ENCODE measurements at places on chromosomes 6 and 20. TPM values are rescaled to one million over a fixed set of nuclear protein-coding genes. Genes with fewer than 3 reads are reported as not detected.

DNA sequence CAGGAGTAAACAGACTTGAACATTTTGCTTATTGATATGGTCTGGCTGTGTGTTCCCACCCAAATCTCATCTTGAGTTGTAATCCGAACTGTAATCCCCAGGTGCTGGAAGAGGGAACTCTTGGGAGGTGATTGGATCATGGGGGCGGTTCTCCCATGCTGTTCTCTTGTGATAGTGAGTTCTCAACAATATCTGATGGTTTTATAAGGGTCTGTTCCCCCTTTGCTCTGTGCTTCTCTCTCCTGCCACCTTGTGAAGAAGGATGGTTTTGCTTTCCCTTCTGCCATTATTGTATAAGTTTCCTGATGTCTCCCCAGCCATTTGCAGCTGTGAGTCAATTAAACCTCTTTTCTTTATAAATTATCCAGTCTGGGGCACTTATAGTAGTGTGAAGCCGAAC lies 40.0 kb downstream of the MYLIP start:
- peak overlapping the region; percentile 6 for H3K27ac ChIP-seq
- H3K4me3 ChIP-seq, result no peak overlapping the region
- peak; percentile 17 for DNase-seq
- peaks cover 8% of the 10 kb centered on the region for H3K27me3 ChIP-seq

MEI4 gene
- total RNA-seq, result not detected

GRCh38 chr6:39927159-39927558 lies 7.1 kb downstream of the MOCS1 start:
- H3K27me3 ChIP-seq, result no peaks in the 10 kb centered on the region
- H3K4me1 ChIP-seq, result peaks cover 8% of the 10 kb centered on the region
- H3K36me3 ChIP-seq, result no peaks in the 10 kb centered on the region
- H3K27ac ChIP-seq, result no peak overlapping the region
- DNase-seq, result no peak

THBD gene
- total RNA-seq, result not detected

DNA sequence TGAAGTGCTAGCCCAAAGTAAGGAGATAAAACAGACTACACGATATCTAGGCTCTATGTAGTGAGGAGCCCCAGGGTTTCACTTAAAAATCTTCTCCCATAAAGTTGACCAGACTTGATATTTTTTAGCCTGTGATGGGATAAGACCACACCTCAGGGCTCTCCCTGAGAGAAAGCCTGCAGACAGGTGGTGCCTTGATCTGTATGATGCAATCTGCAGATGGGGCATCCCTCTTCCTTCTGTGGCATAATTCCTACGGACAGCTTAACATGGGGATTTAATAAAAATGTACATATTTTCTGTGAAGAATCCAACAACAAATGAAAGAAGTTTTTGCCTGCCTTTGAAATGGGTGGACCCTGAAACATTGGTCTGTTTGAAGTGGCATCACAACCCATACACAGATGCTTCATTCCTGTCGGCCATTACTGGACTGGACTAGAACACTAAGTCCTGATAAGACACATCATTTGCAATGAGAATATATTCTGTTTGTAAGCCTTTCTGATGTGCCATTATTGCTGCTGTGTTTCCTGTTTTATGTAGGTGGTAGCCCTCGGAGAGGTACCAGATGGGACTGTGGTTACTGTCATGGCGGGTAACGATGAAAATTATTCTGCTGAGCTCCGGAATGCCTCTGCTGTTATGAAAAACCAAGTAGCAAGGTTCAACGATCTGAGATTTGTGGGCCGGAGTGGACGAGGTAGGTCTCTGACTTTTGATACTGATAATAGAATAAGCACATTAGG lies 53.8 kb upstream of the SUPT3H start:
- H3K27ac ChIP-seq, result peak overlapping the region; percentile 80
- H3K4me1 ChIP-seq, result peaks cover 70% of the 10 kb centered on the region
- peak overlapping the region; percentile 68 for H3K4me3 ChIP-seq
- H3K27me3 ChIP-seq, result no peaks in the 10 kb centered on the region
- H3K36me3 ChIP-seq, result peaks cover 23% of the 10 kb centered on the region

- peaks cover 8% of the 10 kb centered on the region for H3K4me1 ChIP-seq
- H3K27me3 ChIP-seq, result peaks cover 3% of the 10 kb centered on the region
- H3K27ac ChIP-seq, result no peak overlapping the region
Observed at GRCh38 chr6:37812841-37813240, 6.7 kb upstream of the ZFAND3 start.

FARS2 gene
- 15.7 TPM for total RNA-seq

GRCh38 chr20:8438748-8439147 lies 306.7 kb downstream of the PLCB1 start:
- no peak overlapping the region for H3K4me3 ChIP-seq
- no peak overlapping the region for H3K27ac ChIP-seq
- H3K36me3 ChIP-seq, result no peaks in the 10 kb centered on the region
- no peaks in the 10 kb centered on the region for H3K27me3 ChIP-seq
- no peak for DNase-seq
- no peaks in the 10 kb centered on the region for H3K4me1 ChIP-seq

HS3ST5 gene
- total RNA-seq, result not detected

DNA sequence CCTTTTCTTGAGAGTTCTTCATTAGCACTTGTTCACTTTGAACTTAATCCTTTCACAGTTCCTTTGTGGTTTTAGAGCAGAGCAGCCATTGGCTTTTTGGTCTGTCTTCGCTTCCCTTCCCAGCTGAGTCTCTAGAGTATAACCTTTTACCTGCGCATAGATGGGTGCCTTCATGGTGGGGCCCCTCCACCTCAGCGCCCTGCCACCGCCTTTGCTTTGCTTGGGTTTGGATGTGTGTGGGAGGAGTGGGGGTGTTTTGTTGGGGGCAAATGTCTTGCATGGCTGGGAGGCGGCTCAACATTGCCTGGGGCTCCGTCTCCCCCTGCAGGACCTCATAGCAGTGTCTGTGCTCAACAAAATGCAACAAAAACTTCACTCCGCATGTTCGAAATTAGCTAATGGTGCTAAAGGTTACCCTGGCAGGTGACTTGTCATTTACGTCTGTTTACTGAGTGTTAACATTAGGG lies 11.9 kb downstream of the PYGB start:
- H3K36me3 ChIP-seq, result peaks cover 39% of the 10 kb centered on the region
- H3K4me3 ChIP-seq, result peak overlapping the region; percentile 46
- peak; percentile 81 for DNase-seq
- H3K27ac ChIP-seq, result peak overlapping the region; percentile 89
- H3K4me1 ChIP-seq, result peaks cover 54% of the 10 kb centered on the region
- H3K27me3 ChIP-seq, result no peaks in the 10 kb centered on the region

DNA sequence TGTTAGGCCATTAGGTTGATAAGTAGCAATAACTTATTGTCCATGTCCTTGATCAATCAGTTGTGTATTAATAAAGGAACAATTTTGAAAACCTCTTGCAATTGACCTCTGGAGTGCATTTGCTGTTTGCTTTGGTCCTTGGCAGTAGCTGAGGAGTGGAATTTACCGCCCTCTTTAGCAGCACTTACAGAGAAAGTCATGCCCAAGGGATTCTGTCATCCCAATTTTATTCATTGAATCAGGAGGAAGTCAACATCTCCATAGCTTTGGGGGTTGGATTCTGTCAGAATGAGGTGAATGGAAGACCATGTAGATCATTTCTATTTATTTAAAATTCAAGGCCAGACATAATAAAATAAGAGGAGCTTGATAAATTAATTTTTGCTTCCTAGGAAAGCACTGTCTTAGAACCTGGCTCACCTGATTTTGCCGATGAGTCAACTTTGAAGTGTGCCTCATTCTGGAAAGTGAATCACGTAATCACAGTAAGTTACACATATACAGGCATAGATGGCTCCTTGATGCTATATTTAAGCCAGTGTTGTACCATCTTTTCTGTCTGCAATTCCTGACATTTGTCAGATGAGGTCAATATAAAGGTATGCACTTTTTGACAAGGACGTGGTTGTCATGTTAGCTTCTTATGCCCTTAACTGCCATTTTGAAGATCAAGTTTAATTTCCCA lies 128.7 kb upstream of the MLIP start:
- DNase-seq, result no peak
- H3K4me1 ChIP-seq, result no peaks in the 10 kb centered on the region
- H3K36me3 ChIP-seq, result no peaks in the 10 kb centered on the region
- no peak overlapping the region for H3K27ac ChIP-seq
- no peak overlapping the region for H3K4me3 ChIP-seq
- peaks cover 1% of the 10 kb centered on the region for H3K27me3 ChIP-seq

DNA sequence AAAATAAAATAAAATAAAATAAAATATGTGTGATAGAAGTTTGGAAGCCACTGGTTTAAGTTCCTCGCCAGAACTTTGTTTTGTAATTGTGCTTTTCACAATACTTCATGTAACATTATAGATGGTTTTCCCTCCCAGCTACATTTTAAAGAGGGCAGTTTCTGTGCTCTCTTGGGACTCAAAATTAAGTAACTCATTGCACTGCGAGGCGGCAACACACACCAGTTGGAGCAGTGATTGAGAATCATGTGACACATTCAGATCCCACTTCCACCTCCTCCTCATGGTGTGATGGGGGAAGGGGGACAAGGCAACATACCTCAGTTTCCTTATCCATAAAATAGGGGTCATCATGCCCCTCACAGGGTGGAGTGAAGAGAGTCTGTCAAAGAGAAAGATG lies 7.5 kb downstream of the C2 start:
- DNase-seq, result no peak
- no peak overlapping the region for H3K27ac ChIP-seq
- no peak overlapping the region for H3K4me3 ChIP-seq
- no peaks in the 10 kb centered on the region for H3K27me3 ChIP-seq

GRCh38 chr6:710601-711571 lies 17.9 kb upstream of the EXOC2 start:
- peaks cover 24% of the 10 kb centered on the region for H3K4me1 ChIP-seq
- H3K36me3 ChIP-seq, result no peaks in the 10 kb centered on the region
- H3K27me3 ChIP-seq, result peaks cover 11% of the 10 kb centered on the region
- peak overlapping the region; percentile 88 for H3K4me3 ChIP-seq
- peak; percentile 70 for DNase-seq

PAX1 gene
- total RNA-seq, result not detected

DYNLT1 gene
- 94.3 TPM for total RNA-seq

- peaks cover 8% of the 10 kb centered on the region for H3K4me1 ChIP-seq
- H3K27me3 ChIP-seq, result peaks cover 58% of the 10 kb centered on the region
- DNase-seq, result no peak
- H3K27ac ChIP-seq, result no peak overlapping the region
- peaks cover 2% of the 10 kb centered on the region for H3K36me3 ChIP-seq
- H3K4me3 ChIP-seq, result no peak overlapping the region
Observed at GRCh38 chr6:11040134-11040533, 4.0 kb downstream of the ELOVL2 start.

KHDRBS2 gene
- not detected for total RNA-seq

DNA sequence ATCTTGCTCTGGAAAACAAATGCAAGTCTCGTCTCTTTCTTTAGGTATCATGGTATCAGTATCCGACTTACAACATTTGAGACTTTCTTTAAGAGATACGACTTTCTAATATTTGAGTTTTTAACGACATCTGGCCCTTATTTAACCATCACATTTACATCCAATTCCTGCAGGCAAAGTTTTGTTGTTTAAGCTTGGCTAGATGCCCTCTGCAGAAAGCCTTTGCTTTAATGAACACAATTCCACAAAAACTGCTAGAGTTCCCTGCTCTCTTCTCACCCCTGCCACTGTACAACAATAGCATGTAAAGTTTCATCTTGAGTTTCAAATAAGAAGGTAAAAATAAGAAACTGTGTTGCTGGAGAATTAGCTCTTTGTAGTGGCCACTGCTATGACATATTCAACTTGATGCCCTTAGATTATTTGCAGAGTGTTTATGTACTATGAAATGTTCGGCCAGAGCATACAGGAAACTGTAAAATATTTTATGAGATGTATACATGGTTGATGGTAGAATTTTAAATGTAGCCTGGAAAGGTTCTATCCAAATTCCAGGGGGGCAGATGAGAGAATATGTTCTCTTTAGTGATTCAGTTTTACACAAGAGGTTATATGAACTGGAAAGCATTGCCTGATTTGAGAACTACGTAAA lies 438.6 kb downstream of the CDC5L start:
- peaks cover 7% of the 10 kb centered on the region for H3K36me3 ChIP-seq
- H3K4me1 ChIP-seq, result peaks cover 23% of the 10 kb centered on the region
- H3K27ac ChIP-seq, result no peak overlapping the region
- no peaks in the 10 kb centered on the region for H3K27me3 ChIP-seq
- no peak overlapping the region for H3K4me3 ChIP-seq

- DNase-seq, result no peak
- no peak overlapping the region for H3K4me3 ChIP-seq
- H3K4me1 ChIP-seq, result no peaks in the 10 kb centered on the region
- H3K27ac ChIP-seq, result no peak overlapping the region
- no peaks in the 10 kb centered on the region for H3K36me3 ChIP-seq
- H3K27me3 ChIP-seq, result no peaks in the 10 kb centered on the region
Observed at GRCh38 chr6:101640131-101640530, 246.6 kb downstream of the GRIK2 start.

Measured in activated CD8-positive, alpha-beta T cell treated with anti-CD3 and anti-CD28 coated beads for 36 hours (primary cell).